ENCODE measurements at places on chromosomes 1 and 21.

- no peak for DNase-seq
Measured at GRCh38 chr1:172653015-172653709, 5.7 kb upstream of the FASLG start.

DNA sequence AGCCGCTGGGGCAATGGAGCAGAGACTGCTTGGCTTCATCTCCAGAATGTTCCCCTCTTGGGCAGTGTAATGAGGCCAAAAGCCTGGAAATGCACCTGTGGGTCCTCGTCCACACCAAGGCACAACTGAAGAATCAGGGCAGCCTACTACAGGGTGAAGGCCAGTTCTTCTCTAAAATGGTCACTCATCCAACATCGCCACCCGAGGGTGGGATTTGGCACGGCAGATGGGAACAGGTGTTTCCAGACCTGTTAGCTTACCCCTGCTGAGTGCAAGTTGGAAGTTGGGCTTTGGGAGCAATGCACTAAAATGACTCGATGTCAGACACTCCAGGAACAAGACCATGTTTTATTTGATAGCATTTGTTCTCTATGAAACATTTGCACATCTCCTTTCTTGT lies 543.7 kb downstream of the NPHP4 start:
- no peak for DNase-seq

DNA sequence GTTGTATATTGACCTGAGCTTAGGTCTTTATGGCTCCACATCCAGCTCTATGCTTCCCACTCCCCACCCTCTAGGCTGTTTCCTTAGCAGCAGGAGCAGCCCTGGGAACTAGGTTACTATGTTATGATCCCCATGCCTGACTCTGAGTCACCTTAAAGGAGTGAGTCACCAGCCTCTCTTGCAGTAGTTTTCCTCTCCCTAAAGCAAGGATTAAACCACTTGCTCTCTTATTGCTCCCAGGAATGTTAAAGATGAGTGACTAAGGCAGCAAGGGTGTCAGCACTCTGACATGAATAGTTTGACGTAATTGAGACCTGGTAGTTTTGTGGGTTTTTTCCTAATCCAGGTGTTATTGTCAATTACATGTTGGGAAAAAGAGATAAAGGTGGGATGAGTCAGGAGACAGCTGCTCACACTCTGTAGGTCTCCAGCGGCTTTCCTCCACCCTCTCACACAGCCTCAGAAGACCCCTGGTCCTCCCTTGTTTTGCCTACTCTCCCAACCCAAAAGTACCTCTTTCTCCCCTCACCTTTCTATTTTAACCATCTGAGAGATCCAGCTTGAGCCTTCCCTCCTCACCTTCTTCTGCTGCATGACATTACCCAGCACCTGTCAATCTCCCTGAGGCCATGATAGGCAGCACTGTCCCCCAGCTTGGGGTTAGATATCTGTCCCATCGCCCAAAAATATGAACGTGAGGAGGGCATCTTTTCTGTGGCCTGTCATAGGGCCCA lies 369.1 kb upstream of the VAMP3 start:
- DNase-seq, result peak; percentile 96

GRCh38 chr1:118890851-118891384 lies 97.2 kb downstream of the TBX15 start:
- no peak for DNase-seq

GRCh38 chr1:170063109-170063826 lies 11.2 kb downstream of the KIFAP3 start:
- DNase-seq, result no peak

Measured in fibroblast of skin of left quadriceps (primary cell).